Central memory CD4-positive, alpha-beta T cell (primary cell): ENCODE measurements at places on chromosomes 6 and 20.

DNA sequence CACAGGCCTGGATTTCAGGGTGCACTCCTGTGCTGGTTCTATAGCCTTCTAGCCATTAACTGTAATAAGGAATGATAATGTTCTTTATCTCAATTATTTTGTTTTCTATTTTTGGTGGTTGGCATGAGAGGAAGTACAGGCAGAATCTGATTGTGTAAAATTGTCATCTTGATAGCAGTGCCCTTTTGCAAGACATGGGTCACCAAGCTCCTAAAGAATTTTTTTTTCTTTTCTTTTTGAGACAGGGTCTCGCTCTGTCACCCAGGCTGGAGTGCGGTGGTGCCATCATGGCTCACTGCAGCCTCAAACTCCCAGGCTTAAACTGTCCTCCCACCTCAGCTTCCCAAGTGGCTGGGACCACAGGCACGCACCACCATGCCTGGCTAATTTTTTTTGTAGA is 206.7 kb upstream of the JARID2 start:
- no peak for DNase-seq

DNA sequence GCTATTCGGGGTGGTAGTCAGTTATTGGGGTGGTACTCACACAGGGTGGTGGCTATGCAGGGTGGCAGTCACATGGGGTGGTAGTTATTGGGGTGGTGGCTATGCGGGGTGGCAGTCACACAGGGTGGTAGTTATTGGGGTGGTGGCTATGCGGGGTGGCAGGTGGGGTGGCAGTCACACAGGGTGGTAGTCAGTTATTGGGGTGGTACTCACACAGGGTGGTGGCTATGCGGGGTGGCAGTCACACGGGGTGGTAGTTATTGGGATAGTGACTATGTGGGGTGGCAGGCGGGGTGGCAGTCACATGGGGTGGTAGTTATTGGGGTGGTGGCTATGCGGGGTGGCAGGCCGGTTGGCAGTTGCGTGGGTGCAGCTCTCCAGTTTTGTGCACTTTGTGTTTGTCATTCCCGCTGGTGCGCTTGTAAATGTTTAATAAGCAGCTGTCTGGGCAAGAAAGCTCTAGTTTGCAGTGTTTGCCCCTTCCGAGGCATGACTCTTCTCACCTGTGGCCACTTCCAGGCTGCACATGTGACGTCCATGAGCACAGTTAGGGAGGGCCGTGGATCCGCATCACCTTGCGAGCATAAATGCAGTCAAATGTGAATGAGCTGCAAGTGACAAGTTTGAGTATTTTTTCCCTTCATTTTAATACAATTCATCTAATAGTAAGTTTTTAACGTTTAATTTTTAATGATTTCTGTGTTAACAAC is 219.0 kb upstream of the CST7 start:
- DNase-seq: no peak

DNA sequence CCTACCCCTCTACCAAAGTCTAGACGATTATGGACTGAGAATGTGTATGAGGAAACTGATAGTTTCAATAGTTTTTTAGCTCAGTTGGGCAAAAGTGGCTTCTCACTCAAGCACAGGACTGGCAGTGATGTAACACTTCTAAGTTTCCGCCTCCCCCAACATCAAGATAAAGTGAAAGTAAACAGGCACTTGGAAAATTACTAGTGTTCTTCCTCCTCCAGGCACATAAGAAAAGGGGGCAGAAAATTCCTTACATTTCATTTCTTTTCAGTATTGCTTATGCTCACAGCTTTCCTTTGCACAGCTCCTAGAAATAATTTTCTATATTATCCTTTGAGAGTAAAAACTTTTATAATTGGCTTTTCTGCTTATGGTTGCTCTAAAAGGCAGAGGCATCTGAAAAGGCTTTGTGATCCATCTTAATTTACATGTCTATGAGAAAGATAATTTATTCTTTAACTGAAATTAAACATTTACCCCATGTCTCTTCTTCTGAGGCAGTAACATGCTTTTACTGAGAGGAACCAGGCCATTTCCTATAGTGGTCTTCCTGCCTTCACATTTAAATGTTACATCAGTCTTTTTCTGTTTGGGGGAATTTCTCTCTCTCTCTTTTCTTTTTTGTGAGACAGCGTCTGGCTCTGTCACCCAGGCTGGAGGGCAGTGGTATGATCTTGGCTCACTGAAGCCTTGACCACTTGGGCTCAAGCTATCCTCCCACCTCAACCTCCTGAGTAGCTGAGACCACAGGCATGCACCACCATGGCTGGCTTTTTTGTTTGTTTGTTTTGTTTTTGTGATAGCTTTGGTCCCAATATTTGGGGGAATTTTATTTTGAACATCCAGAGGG is 65.0 kb upstream of the EEF1A1 start:
- DNase-seq: peak; percentile 50

GRCh38 chr20:17316316-17317038 is 89.6 kb downstream of the PCSK2 start:
- no peak for DNase-seq

GRCh38 chr6:122007339-122007738 is 392.1 kb upstream of the HSF2 start:
- DNase-seq: no peak

DNA sequence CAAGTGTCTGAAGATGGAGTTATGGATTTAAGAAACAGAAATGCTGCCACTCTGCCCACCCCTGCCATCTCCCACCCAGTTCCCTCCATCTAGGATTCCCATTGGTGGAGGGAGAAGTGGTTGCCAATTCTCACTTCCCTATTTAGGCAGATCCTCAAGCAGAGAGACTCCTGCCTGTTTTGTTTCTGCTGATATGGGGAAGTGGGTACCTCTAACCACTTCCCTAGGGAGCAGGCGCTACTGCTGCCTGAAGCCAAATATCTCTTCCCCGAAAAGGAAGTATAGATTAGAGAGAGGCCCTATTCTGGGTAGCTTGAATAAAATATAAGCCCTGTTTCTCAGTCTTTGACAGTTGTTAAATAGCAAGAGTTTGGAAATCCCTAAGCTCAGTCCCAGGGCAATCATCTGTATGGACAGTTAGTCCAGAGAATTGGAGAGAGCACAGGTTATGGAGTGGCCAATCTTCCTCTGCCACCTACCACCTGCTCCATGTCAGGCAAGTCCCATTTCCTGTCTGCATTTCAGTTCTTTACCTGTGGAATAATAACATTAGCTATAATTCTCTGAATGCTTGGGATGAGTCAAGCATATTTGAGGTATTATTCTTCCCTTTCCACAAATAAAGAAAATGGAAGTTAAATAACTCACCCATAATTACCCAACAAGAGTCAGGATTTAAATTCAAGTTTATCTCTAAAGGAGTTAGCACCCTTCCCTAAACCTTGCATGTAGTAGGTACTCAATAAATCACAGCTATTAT is 2.6 kb upstream of the ADGB start:
- DNase-seq: no peak

GRCh38 chr6:110646419-110646698 is 168.9 kb downstream of the CDK19 start:
- no peak for DNase-seq

DNA sequence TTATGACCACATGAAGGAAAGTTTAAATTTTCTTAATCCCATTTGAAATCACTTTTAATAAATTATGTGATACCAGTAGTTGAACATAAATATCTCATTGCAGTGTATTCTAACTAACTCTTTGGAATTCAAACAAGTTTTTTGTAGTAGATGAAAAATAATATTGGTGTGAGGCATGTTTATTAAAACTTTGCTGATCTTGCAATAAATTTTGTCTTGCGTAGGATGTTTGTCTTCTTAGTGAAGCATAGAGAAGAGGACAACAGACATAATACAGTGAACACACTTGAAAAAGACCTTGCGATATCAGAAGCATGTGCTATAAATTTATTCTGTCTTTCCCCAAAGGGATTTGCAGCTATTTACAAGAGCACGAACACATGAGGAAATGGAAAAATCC is 140.7 kb downstream of the HTR1B start:
- DNase-seq: no peak
